Cortex of kidney (tissue), 1 donor: ENCODE measurements at places on chromosomes 2 and 18.

- no peak for DNase-seq
Measured at GRCh38 chr2:9735335-9735734, 104.5 kb upstream of the YWHAQ start.

GRCh38 chr2:77567723-77568122, 45.5 kb upstream of the LRRTM4 start:
- DNase-seq: no peak

- DNase-seq: no peak
Measured at GRCh38 chr2:123073371-123073770, 951.7 kb upstream of the CNTNAP5 start.

DNA sequence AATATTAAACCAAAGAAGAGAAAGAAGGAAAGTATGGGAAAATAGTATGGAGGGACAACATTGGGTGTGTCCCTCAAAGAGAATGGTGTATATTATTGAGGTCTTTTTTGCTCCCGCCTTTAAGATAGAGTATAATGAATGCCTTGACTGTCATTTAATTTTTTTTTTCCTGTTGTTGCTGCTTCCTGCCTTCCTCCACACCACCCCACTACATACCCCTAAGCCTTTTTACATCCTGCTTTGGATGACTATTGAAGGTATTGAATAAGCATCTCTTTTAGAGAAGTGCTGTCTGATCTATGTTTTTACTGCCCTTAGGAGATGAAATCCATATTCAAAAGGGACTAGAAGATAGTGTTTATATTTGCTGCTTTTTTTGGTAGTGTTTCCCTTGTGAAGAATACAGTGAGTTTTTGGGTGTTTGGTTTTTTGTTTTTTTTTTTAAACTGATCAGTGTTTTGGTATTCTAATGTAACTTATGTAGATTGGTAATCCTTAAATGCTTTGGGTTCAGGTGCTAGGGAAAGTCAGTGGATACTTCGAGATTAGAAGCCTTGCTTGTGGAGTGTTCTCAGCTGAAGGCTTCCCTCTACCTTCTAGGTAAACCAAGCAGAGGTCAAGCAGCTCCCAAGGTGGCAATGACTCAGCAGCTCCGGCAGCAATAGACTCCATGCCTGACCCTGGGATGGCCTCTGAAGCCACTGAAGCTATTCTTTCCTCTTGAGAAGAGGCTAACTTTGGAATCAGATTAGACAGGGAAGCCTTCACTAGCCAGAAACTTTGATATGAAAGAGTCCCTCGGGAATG, 5.0 kb downstream of the FZD7 start:
- DNase-seq: no peak

- no peak for DNase-seq
Measured at GRCh38 chr2:60868589-60869273, 12.6 kb upstream of the REL start.

DNA sequence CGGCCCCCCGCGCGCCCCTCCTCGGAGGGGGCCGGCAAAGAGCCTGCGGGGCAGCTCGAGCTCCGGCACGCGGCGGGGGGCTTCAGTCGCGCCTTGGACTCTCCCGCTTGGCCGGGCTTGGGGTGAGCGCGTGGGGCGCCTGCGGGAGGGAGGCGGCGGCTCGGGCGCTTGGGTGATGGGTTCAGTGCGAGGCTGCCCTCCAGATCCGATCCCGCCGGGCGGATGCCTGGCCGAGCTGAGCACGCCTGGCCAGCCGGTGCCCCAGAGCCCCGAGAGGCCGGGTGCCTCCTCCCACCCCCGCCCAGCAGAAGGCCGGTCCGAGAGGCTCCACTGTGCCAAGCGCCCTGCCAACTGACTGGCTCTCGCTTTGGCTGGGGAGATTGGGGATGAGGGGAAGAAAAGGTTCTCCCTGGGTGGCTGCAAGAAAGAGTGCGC, 273 bp upstream of the NXPH2 start:
- no peak for DNase-seq
